Activated CD4-positive, alpha-beta T cell treated with anti-CD3 and anti-CD28 coated beads for 4 hours (primary cell): ENCODE measurements at places on chromosomes 4 and X.

DNA sequence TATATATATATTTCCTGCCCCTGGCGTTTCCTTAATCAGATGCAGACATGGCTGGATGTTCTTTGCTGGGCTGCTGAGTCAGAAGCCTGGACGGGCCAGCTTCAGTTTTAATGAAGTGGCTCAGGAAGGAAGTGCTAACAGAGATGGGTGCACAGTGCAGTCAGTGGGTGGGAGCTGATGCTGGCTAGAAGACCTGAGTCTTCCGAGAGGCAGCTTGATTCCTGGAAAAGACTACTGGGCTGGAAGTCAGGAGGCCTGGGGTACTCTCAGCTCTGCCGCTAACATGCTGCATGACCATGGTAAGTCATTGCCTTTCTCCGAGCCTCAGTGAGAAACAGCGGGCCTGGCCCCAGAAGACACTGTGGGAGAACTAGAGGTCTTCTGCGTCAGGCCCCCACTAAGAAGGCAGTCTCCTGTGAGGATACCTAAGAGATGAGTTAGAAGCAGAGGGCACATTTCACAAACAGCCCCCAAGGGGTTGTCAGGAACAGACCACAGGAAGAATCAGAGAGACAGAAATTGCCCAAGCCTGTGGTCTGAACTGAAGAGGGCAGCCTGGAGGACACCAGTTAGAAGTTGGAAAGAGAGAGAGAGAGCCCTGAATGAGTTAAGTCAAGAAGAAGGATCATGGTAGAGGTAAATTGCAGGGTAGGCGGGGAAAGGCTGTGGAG is 8.3 kb upstream of the CD40LG start:
- DNase-seq: no peak

GRCh38 chr4:93469560-93469959 is 359.0 kb upstream of the ATOH1 start:
- no peak for DNase-seq

- DNase-seq: peak; percentile 75
Measured at GRCh38 chr4:86935853-86936733, 1.3 kb downstream of the AFF1 start.

GRCh38 chr4:26866781-26867180 is 6.1 kb downstream of the STIM2 start:
- no peak for DNase-seq

DNA sequence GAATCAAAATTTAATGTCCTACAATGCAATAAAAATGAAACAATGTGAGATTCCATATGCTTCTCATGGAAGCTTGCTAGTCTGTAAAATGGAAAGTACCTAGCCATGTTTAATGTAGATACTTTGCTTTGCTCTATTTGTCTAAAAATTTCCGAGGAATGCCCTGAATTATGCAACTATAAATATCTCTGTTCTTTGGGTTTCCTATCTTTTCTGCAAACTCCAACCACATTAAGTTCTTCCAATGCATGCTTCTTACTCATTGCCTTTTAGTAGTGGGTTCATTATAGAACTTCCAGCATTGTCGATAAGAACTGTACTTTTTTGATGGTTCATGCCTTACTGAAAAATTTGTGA is 178.3 kb downstream of the RASL11B start:
- DNase-seq: no peak
